Activated T-helper 2 cell treated with anti-CD3 and anti-CD28 coated beads, Interferon-gamma antibody, Interleukin-2, Interleukin-4, amounts not matched to agents 10 μg/mL and 5 μg/mL and 100 μg/mL, durations not matched to agents 14 hours and 24 hours and 36 hours (primary cell): ENCODE measurements at places on chromosomes 11 and 22.

- DNase-seq: no peak
Measured at GRCh38 chr22:30181459-30182349, 64.9 kb downstream of the LIF start.

- no peak for DNase-seq
Measured at GRCh38 chr11:42631220-42631843, 680.5 kb upstream of the API5 start.

DNA sequence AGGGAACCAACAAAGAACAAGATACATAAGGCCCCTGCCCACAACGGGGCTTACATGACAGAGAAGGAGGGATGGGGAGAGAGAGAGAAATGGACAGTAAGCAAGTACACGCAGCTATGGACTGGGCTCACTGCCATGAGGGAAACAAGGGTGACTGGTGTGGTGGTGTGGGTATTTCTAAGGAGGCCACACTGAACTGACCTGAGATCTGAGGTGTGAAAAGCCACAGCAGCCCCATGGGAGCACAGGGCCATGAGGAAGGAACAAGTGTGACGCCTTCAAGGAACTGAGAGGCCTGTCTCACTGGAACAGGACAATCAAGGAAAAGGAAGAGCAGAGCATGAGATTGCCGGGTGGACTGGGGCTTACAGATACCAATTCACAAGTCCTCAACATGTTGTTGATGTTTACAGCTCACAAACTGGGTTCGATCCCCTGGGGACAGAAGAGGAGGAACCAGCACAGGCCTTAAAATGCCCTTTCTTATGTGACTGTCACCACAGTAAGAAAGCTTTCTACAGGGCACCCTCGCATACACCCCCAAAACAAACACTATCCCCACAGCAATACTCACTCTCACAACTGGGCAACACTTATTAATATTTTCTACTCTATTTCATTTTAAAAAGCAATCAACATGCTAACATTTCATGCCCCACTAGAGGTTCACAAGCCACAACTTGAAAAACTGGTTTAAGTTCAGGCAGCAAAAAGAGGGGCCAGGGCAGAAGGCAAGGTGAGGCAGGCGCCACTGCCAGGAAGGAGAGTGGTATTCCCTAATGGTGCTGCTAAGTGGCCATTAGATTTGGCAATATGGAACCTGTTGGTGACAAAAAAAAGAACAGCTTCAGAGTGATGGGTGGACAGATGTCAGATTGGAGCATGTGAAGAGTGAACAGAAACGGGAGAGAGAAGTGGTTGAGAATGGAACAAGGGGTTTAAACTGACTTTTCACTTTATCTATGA, 39.1 kb downstream of the TCIRG1 start:
- DNase-seq: no peak

DNA sequence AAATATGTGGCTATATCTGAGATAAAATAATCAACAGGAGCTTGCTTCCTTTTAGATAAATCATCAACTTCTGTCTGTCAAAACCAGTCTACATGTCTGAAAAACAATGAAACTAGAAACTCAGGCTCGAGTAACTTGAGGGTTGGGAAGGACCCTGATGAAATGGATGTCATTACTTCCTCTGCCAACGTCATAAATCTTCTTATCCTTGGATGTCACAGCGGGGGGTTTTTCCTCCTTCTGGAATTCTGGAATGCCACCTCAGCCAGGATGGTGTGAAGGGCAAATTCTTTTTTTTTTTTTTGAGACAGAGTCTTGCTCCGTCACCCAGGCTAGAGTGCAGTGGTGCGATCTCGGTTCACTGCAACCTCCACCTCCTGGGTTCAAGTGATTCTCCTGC, 13.4 kb downstream of the LGR4 start:
- no peak for DNase-seq

DNA sequence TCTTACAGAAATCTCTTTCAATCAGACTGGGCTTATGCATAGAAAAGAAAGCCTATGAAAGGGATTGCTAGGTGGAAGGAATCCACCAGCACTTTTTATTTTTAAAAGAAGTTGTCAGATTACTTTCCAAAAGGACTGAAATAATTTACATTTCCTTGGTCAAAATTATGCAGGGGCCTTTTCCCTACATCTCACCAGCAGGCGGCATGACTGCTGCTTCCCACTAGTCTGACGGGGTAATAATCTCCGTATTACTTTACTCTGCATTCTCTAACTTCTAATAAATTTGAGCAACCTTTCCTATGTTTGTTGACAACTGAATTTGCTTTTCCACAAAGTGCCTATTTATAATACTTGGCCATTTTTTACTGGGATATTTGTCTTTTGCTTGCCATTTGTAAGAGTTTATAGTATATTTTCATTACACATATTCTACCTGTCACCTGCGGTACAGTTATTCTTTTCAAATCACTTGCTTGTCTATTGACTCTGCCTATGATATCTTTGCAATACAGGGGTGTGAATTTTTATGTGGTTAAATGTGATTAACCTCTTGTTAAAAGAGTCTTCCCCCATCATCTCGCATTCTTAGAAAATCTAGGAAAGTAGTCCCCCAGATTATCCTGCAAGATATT, 51.9 kb upstream of the USP47 start:
- DNase-seq: no peak

DNA sequence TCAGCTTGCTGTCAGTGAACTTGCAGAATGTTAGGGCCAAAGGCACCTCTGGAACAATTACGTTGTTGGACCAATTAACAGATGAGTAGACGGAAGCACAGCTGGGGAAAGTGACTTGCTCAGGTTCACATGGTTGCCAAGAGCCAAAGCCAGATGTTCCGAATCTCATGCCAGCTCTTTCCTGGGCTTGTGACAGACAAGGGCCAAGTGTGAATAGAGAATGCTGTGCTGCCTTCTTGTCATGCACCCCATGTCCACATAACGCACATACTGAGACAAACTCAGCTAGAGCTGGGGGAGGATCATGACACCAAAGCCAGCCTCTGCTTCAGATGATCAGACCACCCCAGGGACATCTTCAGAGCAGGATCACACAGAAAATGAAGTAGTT, 616.3 kb downstream of the INSC start:
- DNase-seq: no peak

DNA sequence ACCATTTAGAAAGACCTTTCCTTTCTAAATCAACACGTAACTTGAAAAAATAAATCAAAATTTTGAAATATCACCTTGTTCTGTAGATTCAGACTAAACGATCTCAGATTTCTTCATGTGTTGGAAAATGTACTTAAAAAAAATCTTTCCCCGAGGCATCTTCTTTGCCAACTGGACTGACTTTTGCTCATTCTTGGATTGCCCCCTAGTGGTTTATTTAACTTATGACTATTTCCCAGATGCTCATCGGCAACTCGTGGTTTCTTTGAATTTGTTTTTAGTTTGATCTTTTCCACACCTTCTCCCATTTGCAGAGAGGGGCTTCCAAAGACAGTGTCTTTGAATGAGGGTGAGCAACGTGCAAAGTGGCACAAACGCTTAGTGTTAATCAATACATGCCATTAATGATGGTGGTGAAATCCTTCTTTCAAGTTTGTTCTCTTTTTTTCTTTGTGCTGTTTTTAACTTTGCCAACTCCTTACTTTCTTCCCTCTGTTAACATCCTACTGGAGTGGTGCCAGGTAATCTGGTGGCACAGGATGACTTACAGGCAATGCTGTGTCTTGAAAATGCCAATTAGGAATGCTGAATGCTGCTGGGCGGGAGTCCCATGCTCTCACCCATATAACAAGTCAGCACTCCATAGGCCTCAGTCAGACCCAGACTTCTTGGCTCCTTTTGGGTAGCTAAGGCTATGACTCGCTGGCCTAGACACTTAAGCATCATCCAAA, 18.3 kb downstream of the PRSS23 start:
- DNase-seq: no peak

DNA sequence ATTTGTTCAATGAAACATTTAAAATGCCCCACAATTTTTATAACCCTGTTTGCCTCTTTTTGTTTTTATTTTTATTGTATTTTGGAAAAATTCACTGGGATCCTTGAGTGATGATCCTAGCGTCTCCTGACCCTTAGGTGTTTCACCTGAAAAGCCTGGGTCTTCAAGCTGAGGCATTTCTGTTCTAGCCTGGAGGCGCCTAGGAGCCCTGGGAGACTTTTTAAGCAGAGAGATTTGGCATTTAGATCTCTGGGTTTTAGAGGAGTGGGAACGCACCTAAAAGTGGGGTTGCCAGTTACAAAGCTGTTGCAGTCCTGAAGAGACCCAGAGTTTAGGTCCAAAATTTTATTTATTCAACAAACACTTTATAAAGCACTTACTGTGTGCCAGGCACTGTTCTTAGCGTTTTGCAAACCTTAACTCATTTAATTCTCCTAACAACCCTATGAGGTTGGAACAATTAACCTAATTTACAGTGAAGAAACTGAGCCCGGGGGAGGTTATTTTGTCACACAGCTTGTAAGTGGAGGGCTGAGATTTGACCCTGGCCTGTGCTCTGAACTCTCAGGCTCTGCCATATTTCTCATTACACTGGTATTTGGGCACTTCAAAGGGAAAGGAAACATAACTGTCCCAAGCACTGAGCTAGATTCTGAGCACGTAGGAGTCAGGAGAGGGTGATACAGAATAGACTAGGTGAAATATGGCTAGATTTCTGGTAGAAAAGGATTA, 834 bp upstream of the FADS1 start:
- no peak for DNase-seq
